Dermis microvascular lymphatic vessel endothelial cell (primary cell): ENCODE measurements at places on chromosomes 3 and 15. TPM values are rescaled to one million over a fixed set of nuclear protein-coding genes. Genes with fewer than 3 reads are reported as not detected.
A peak's percentile ranks its signal among the peaks of the same experiment; 100 is the strongest.

DNA sequence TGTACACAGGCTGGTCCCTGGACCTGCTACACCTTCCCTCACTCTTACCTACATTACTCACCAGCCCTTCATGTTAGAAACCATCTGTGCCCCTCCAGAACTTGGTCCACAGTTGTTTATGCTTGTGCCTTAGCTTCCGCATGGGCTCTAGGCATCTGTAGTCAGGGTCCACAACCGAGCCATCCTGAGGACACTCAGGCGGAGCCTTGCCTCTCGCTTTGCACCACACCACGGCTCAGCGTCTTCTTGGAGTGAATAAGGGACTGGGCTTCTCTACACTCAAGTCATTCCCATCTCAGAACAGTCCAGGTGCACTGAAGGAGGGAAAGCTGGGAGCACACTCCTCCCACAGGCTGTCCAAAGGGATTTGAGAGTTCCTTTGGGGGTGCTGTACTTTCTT lies 97.8 kb downstream of the HMG20A start:
- DNase-seq: no peak

GRCh38 chr3:152128356-152128755 lies 140.4 kb upstream of the MBNL1 start:
- DNase-seq: no peak

DNA sequence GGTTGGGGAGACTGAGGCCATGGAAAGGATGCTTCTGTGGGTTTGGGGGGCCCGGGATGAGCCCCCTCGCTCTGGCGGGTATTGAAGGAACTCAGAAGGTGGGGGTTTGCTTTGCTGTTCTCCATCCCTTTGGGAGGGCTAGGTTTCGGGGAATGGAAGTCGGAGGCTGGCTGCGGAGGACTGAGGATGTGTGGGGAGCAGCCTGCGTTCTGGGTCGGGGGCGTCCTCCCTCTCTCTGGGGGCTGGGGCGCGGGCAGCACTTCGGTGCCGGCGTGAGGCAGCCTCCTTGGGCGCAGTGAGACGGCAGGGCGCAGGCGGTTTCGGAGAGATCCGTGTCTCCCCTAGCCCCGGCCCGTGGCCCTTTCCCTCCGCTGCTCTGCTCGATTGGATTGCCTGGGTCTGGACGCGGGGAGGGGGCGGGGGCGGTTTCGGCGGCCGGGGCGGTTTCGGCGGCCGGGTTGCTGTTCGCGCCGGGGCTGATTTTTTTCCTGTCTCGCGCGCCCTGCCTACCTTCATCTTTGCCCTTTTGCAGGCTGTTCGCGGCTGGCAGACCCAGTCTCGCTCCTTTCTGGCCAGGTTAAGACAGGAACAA lies 1.4 kb downstream of the PTPRG start:
- peak; percentile 40 for DNase-seq

DNA sequence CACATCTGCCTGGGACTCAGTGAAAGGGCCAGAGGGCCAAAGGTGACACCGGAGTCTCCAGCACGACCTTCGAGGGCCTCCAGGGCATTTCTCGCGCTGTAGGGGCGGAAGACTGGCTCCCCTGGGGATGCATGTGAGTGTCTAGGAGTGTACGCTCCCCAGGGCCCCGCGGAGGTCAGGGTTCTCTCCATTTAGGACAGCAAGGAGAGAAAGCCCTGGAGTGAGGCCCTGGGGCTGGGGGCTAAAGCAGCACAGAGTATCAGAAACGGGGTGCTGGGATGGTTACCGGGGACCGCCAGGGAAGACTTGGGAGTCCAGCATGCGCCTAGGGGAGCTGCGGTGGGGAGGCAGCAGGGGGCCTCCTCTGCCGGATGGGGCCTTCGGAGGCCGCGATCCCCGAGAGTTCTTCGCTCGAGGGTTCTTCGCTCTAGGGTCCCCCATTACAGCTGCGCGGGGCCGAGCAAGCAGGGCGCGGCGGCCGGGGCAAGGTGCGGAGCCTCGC lies 595 bp upstream of the APBA2 start:
- DNase-seq: no peak

DNA sequence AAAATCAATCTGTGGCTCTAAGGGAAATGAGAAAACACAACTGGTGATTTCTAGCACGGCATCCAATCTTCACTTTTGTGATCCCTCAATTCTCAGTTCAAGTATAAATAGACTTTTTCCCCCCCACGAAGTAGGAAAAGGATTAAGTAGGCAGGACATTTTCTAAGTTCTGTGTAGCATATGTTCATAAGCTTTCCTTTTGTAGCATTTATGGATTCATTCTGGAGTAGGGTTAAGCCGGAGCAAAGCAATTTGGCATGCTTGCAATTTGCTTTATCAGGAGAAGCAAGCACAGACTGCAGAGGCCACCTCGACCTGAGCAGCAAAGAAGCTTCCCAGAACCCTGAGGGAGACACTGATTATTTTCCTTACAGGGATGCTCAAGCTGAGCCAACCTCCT lies 66.3 kb downstream of the FHIT start:
- no peak for DNase-seq

DNA sequence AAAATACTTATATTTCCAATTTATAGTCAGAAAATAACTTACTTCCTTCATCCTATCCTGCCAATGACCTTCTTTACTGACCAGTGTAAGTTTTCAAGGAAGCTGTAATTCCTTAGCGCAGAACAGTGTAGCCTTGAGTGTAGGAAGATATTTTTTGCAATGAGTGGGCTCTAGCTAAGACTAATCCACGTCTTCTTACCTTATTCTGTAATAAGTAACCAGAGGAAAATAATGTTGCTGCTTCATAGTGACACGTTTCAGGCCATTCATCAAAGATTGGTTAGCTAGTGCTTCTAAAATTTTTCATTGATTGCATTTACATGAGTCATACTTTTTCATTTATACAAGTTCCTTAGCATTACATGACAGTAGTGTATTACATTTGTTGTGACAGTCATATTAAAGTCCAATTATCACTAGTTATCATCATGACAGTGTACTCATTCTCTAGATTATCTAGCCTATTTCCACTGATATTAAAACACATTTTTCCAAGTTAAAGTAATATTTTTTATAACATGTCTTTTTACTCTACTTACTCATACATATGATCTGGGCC lies 403.8 kb upstream of the EPHA3 start:
- DNase-seq: no peak

GRCh38 chr15:84826369-84826823 lies 9.2 kb downstream of the ALPK3 start:
- DNase-seq: no peak

DNA sequence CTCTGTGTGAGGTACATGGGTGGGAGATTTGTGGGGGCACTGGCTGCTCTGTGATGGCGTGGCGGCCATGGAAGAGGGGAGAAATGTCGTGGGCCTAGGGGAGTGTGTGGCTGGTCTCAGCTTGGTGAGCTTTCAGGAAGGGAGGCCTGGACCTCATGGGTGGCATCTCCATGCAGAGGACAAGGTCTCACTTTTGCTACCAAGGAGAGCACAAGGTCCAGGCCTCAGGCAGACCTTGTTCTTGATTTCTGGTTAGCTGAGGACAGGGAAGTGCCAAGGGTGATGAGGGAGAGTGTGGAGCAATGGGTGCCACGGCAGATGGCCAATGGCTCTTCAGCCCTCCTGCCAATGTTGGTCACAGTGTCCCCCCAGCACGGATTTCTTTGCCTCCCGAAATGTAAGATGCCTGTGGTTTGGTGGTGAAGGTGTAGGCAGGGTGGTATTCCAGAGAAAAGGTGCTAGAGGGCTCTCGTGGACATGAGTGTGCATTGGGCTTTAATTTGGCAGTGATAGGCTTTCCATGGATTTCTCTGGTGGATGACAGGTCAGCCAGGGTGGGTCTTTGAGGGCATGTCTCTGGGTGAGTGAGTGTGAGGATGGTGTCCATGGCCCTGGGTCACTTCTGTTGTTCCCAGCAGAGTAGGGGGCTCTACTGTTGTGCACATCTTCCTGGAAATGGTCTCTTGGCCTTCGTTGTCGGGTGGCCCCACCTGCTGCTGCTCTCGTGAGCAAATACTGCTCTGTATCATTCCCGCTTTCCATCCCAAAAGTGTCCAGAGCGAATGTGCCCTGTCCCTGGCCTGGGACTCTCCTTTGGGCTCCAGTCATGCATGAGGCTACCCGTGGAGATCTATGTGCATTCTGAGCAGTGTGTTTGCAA lies 108.0 kb downstream of the SNRPN start:
- no peak for DNase-seq

GRCh38 chr3:111906656-111907055 lies 47.6 kb downstream of the PHLDB2 start:
- DNase-seq: no peak

GRCh38 chr3:98628317-98628716 lies 34.9 kb upstream of the CPOX start:
- DNase-seq: no peak

DNA sequence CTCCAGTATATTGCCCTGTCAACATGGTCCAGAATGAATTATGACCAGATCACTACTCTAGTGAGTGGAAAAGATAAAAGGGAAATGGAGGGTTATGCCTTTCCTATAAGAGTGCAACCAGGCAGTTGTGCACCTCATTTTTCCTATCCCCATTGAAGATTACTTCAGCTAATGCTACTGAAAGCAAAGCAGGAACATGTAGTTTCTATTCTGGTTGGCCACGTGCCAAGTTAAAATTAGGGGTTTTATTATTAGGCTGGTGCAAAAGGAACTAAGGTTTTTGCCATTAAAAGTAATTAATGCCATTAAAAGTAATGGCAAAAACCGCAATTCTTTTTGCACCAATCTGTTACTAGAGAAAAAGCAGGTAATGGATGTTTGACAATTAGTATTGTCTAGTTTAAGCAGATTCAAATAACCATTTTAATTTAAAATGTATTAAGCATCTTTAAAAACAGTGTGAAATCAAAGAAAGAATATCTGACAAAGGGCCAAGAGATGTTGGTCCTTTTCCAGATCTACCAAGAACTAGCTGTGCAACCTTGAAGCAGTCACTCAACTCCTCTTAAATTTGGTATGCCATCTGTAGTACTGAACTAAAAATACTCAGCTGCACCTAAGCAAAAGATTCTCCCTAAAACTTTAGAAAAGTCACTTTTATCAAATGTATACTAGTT lies 567.5 kb upstream of the CCDC54 start:
- DNase-seq: no peak

DNA sequence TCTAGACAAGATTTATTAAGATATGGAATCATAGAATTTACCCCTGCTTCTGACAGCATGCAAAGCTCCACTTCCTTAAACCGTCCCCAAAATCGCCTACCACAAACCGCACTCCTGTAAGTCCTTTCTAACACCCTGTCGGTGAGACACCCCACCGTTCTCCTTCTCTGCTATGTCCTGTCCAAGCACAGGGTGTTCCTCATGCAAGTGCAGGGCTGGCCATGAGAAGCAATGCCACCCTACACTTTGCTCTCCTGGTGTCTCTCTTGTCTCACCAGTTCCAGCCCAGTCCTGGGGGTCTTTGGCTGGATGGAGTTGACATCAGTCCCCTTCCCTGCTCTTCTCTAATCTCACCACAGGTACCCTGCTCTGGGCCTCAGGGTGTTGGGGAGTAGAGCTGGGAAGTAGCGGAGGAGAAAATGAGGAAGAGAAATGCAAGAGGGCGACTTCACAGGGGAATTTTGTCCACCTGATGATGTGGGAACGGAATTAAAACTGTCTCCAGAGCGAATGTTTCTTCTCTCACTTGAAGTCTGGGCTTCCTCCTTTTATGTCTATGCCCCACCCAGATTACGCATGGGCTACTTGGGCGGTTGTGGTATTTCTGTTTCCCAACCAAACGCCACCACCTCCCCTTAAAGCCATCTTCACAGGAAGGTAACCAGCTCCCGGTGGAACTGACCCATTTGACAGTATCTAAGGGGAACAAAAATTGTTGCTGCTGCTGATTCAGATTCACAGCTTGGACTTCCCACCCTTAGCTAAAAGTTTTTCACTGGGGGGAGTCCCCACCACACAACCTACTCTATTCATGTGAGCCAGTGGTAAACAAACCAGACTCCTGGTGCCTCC lies 49.9 kb downstream of the CASR start:
- DNase-seq: no peak

GRCh38 chr3:154776549-154777225 lies 303.4 kb upstream of the MME start:
- no peak for DNase-seq

UBE2Q2 gene
- total RNA-seq: 44.2 and 51.3 TPM in 2 replicates

CFAP100 gene
- not detected in 2 replicates for total RNA-seq

RPS17 gene
- 1,774 and 1,923 TPM in 2 replicates for total RNA-seq

SLC9A9 gene
- 3.9 and 12.3 TPM in 2 replicates for total RNA-seq
